ENCODE measurements at places on chromosomes 5 and 9.
A peak's percentile ranks its signal among the peaks of the same experiment; 100 is the strongest.

DNA sequence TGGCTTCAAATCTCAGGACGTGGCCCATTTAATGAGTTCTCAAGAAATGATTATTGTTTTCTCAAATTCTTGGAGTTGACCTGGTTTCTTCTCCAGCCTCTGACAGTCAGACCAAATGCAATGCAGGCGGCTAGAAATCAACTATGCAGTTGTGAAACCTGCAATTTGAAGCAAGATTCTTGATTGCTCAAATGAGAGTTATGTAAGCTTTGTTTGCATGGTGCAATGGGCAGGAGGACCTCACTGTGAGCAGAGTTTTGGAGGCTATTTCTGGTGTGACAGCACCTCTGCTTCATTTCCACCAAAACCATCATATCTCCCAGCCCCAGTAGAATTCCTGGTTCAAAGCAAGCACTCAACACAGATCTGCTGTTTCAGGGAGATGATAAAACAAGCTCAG lies 500.0 kb upstream of the KLF4 start:
- peak; percentile 16 for DNase-seq

GRCh38 chr9:114805670-114806525 lies at the start of gene TNFSF15:
Gene TNFSF15, minus strand, starts transcription at chr9:114806039. Its CDS starts 27 bp downstream, at chr9:114806012.
- DNase-seq = no peak

DNA sequence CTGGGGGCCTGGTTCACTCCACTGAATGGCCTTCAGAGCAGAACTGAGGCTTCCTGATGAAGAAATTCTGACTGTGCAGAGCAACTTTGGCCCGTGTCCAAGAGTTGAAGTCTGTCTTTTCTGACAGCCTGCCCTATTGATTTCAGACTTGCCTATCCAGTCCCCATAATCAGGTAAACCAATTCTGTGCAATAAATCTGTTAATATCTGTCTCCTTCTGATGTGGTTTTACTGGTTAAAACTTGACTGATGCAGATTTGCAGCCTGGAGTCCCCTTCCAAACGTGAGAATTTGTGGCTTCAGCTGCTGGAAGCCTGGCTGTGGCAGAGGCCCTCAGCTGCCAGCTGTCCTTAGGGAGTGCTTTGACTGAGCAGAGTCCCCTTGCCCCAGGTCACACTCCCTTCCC lies 283.9 kb upstream of the ANKRD55 start:
- peak; percentile 26 for DNase-seq

GRCh38 chr5:150272531-150272930 lies 17.0 kb downstream of the CAMK2A start:
- DNase-seq = peak; percentile 58

DNA sequence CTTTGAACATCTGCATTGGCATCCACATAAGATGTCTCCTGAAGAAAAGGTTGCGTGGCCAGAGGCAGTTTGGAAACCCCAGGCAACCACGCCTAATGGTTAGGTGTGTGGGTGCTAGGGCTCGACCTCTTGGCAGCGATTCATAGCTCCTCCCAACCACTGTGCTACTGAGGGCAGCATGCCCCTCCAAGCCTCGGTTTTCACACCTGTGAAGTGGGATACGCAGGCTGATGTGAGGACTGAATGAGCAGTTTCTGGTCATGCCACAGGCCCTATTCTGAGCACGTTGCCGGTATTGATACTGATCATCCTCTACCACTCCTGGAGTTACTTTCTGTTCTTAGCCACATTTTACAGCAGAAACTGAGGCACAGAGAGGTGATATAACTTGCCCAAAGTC lies 19.1 kb downstream of the NDST1 start:
- no peak for DNase-seq

DNA sequence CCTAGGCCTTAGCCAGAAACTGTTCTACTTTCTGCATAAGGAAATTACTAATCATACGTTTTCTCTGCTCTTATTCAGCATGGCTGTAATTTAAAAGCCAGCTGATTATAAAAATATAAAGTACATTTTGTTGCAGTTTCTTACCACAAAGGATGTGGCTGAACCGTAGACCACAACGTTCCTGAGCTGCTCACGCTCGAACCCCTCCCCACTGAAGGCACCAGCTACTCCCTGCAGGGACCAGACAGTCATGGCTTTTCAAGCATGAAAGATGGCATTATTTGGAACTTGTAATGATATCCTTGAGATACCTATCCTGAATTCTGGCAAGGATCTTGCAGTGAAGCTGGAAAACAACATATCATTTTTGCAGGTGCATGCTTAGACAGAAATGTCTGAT lies 91.8 kb upstream of the DMRT1 start:
- DNase-seq = peak; percentile 60

- peak; percentile 100 for DNase-seq
Observed at GRCh38 chr5:98309785-98310598, 463.5 kb upstream of the RGMB start.

- DNase-seq = no peak
Observed at GRCh38 chr5:57858905-57859304, 376.3 kb upstream of the ACTBL2 start.

- no peak for DNase-seq
Observed at GRCh38 chr5:1177826-1178528, 23.4 kb upstream of the SLC6A19 start.

DNA sequence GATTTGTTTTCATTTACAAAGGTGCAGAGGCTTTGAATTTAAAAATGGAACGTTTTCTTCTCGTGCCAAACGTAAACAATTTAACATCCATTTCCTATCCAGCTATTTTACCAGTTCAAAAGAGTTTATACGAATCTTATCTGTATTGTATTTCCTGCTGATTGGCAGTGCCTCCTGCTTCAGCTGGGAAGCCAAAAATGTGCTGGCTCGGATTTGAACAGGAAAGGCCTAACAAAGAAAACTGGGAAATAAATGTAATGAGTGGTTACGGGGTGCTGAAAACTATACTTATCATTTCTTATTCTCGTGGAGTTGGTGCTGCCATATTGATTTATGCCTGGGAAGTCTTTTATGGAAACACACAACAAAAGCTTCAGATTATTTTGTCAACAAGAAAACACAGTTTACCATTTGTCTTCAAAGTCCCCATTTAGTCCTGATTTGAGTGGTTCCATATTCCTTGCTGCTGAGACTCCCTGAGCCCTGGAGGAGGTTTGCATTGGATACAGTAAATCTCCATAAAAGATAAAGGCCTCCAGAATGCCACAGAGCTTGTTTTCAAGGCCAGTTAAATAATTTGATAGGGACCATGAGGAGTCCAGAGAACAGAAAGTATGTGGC lies 507.4 kb downstream of the RASEF start:
- DNase-seq = no peak

GRCh38 chr5:142800776-142801494 lies 30.8 kb downstream of the ARHGAP26 start:
- DNase-seq = no peak

GRCh38 chr5:41312066-41312465 lies 98.7 kb upstream of the C6 start:
- DNase-seq = no peak

DNA sequence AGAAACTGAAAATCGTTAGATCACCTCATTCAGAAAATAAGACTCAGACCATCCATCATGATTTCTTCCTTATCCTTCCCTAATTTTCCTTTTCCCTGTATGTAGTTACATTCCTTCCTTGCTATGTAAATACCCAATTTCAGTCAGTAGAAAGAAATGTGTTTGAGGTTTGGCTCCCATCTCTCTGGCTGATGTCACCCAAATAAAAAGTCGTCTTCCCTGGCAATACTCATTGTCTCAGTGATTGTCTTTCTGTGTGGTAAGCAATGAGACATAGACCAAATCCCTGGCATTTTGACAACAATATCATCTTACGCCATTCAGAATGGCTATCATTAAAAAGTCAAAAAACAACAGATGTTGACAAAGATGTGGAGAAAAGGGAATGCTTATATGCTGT lies 303.9 kb upstream of the EDIL3 start:
- DNase-seq = peak; percentile 99

DNA sequence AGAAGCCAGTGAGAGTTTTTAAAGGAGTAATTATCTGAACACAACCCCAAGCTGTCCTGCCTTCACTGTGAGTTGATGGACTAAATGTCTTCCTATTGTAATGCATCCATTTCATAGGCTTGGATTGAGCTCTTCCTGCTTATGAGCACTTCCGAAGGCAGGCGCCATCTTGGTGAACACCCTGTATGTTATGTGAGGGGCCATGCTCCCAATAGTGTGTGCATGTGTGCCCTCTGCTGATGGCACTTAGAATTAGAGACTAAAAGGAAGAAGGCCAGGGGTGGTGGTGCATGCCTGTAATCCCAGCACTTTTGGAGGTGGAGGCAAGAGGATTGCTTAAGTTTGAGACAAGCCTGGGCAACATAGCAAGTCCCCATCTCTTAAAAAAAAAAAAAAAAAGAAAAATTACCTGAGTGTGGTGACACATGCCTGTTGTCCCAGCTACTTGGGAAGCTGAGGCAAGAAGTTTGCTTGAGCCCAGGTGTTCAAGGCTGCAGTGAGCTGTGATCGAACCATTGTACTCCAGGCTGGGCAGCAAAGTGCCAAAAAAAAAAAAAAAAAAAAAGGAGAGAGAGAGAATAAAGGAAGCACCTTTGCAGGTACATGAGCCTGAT lies 65.0 kb downstream of the C9orf152 start:
- DNase-seq = peak; percentile 24

GRCh38 chr5:132385326-132386105 lies 16.0 kb downstream of the SLC22A5 start:
- DNase-seq = peak; percentile 64

GRCh38 chr5:71873191-71873591 lies 154.1 kb downstream of the CARTPT start:
- no peak for DNase-seq

All from fibroblast of skin of right biceps (primary cell).